ENCODE measurements at places on chromosomes 12 and 14.

DNA sequence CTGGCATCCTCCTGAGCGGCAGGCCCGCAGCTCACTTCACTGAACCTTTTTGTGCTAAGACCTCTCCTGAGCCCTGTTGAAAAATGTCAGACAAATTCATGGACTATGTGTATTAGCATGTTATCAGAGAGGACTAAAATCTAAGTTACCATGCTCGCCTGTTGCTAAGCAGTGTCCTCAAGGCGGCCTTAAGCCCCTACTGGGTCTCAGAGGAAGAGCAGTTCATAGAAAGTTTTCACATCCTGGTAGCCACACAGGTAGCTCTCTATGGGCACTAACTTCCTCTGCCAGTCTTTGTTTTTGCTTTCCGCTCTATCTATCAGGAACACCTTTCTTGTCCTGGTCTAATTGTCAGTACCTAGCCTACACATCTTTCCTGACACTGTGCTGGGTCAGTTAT is 306.6 kb upstream of the MIS18BP1 start:
- no peak for DNase-seq

- DNase-seq, result no peak
Observed at GRCh38 chr12:27500546-27500945, 23.5 kb upstream of the PPFIBP1 start.

DNA sequence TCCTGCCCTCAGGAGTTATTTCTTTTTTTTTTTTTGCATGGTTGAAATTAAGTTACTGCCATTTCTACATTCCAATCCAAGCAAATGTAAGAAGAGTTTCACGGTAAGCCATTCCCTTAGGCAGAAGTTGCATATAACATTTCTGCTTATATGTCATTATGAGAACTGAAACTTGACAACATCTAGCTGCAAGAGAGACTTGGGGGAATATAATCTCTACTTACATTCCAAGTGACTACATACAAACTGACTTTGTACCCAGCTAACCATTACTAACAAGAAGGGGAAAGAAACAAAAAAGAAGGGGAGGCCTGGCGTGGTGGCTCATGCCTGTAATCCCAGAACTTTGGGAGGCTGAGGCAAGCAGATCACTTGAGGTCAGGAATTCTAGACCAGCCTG is 7.3 kb upstream of the RESF1 start:
- no peak for DNase-seq

DNA sequence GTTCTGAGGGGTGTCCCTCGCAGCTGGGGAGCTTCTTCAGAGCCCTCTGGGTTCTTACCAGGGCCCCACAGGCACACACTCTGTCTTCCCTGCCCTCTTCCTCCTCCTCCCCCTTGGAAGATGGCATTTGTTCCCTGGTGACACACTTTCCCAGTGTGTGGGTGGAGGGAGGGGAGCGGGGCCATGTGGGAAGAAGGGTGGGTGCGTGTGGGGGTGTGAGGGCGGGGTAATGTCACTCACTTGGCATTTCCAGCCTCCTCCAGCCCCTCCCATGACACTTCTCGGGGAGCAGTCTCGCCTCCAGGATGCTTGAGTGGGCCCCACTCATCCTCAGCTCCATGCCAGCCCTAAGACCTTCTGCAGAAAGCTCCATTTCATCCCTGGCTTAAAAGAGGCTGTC is 61.3 kb downstream of the ADCK1 start:
- DNase-seq, result no peak

- DNase-seq, result peak; percentile 75
Observed at GRCh38 chr14:67413806-67414769, 2.1 kb upstream of the PLEK2 start.

Data from suppressor macrophage (primary cell).